ENCODE measurements at places on chromosomes 4 and X. TPM values are rescaled to one million over a fixed set of nuclear protein-coding genes. Genes with fewer than 3 reads are reported as not detected.

Gene TMEM255A
- 1.1 TPM for total RNA-seq

Gene DDIT4L
- total RNA-seq: 0.72 TPM

- no peaks in the 10 kb centered on the region for H3K27me3 ChIP-seq
- no peaks in the 10 kb centered on the region for H3K4me1 ChIP-seq
- no peak for DNase-seq
Observed at GRCh38 chr4:61782133-61782532, 582.0 kb downstream of the ADGRL3 start.

- H3K4me1 ChIP-seq: no peaks in the 10 kb centered on the region
- no peak overlapping the region for H3K27ac ChIP-seq
- no peaks in the 10 kb centered on the region for H3K27me3 ChIP-seq
- DNase-seq: no peak
Observed at GRCh38 chr4:171588051-171588545, 225.1 kb upstream of the GALNTL6 start.

- no peaks in the 10 kb centered on the region for H3K36me3 ChIP-seq
- no peak overlapping the region for H3K4me3 ChIP-seq
- H3K27ac ChIP-seq: no peak overlapping the region
- no peak for DNase-seq
- no peaks in the 10 kb centered on the region for H3K27me3 ChIP-seq
- H3K4me1 ChIP-seq: no peaks in the 10 kb centered on the region
Observed at GRCh38 chrX:99117011-99117410, 1293.1 kb downstream of the PCDH19 start.

GRCh38 chrX:81202456-81202819 is 536 bp downstream of the SH3BGRL start:
- H3K36me3 ChIP-seq: no peaks in the 10 kb centered on the region
- H3K27ac ChIP-seq: peak overlapping the region; percentile 58
- peak overlapping the region; percentile 45 for H3K4me3 ChIP-seq
- H3K27me3 ChIP-seq: no peaks in the 10 kb centered on the region

- H3K4me1 ChIP-seq: peaks cover 5% of the 10 kb centered on the region
- H3K27ac ChIP-seq: peak overlapping the region; percentile 93
- H3K27me3 ChIP-seq: no peaks in the 10 kb centered on the region
- DNase-seq: peak; percentile 70
- H3K4me3 ChIP-seq: peak overlapping the region; percentile 69
Observed at GRCh38 chr4:124713185-124713592, 657 bp upstream of the ANKRD50 start.

DNA sequence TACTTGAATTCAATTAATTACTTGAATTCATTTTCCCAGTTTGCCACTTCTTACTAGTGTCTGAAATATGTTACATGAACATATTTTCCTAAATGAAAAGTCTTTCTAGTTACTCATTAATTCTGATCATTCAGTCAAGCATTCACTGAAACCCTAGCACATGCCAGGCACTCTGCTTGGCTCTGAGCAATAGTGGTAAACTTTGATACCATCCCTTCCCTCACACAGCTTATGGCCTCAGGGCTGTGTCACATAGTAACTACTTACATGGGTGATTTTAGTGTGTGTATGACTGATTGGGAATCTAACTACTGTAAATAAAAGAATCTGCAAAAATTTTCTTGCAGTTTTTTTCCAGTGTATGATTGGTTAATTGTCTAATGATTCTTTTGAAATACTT is 32.7 kb downstream of the METAP1 start:
- H3K27me3 ChIP-seq: no peaks in the 10 kb centered on the region
- H3K4me3 ChIP-seq: no peak overlapping the region
- no peak for DNase-seq
- no peaks in the 10 kb centered on the region for H3K36me3 ChIP-seq
- H3K27ac ChIP-seq: no peak overlapping the region

All from colonic mucosa (tissue), 4 donors.